ENCODE measurements at places on chromosomes 5 and 9.

DNA sequence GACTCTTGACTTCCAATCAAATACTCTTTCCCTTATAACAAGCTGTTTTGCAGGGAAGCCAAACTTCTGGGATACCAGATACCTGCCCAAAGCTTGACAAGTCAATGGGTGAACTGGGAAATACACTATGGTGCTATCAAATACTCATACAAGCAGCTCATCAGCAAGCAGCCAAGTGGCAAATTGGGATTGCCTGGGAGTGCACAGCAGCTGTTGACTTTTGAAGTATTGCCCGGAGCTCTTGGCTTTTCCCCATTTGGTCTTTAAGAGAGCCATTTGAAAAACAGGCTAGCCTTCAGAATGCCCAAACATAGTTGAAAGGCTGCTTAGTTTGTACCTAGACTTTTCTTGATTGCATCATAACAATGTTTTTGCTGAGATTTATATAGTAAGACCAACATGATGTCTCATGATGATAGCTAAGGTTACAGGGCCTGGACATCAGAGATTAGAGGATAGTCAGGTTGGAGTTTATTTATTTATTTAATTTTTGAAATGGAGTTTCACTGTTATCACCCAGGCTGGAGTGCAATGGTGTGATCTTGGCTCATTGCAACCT, 210.1 kb upstream of the ZNF608 start:
- no peak for DNase-seq

GRCh38 chr5:6737043-6737941, 24.1 kb downstream of the TENT4A start:
- DNase-seq: no peak

DNA sequence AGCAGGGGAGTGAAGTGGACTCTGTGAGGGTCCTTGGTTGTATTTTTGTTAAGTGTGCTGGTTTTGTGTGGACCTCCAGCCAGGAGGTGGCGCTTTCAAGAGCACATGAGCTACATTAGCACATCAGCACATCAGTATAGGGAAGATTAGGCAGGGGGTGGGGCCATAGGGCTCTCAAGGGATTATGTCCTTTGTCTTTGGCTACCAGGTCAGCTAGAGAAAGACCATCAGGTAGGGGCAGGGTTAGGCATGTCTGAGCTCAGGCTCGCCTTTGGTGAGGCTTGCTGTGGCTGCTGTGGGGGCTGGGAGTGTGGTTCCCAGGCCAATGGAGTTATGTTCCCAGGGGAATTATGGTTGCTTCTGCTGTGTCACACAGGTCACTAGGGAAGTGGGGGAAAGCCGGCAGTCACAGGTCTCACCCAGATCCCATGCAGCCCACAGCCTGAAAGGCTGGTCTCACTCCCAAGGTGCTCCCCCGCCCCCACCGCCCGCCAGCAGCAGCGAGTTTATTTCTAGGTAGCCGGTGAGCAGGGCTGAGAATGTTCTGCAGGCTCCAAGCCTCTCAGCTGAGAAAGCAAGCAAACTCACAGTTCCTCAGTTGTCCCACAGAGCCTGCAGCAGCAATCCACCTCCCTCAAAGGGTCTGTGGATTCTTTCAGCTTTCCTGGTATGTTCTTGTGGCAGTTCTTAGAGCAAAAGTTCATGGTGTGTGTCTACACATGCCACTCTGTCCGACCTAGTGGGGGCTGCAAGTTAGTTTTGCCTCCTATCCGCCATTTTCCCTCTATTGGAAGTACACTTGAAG, 13.7 kb downstream of the OR1J1 start:
- DNase-seq: peak; percentile 65

- DNase-seq: peak; percentile 56
Measured at GRCh38 chr5:141992349-141992963, 20.4 kb downstream of the GNPDA1 start.

DNA sequence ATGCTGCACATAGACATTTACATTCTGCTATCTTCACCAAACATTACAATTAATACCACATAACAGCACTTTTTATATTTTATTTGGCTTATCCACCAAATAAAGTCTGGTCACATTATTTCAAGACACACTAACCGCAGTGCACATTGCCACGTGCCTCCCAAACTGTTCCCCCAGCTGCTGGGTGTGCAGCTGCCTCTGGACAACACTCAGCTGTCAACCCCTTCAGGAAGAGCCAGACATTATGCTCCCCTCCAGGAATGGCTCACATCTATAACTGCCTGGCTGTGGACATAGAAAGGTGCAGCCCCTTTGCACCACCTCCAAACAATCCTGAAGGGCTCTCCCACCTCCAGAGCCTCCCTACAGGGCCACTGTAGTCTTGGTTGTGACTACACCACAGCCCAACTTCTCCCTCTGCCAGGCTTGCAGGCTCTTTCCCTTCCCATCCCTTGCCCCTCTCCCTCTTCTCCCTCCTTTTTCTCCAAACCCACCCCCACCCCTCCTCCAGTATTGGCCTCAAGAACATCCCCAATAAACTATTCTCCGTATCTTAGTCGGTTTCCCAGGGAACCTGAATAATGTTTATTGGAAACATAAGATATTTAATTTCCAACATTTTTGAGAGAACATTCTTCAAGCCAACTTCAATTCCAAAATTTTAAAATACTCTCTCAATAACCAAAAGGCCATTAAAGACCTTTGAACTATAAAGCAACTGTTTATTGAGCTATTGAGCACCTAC, 372.3 kb downstream of the CTNND2 start:
- no peak for DNase-seq

GRCh38 chr9:17669206-17669605, 90.3 kb downstream of the SH3GL2 start:
- no peak for DNase-seq

DNA sequence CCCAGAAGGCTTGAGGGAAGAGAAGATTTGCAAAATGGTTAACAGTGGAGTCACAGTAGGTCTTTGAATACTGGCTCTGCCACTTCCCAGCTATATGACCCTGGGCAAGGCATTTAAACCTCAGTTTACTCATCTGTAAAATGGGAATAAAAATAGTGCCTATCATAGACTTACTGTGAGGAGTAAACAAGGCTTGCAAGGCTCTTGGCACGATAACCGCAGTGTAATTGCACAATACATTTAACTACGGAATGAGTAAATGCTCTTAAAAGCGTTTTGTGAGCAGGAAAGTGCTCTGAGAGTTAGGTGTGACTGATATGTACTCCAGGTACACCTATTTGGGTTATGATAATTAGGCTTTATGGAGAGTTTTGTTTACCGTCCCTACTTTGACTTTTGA, 8.4 kb downstream of the SLC36A3 start:
- DNase-seq: no peak
